ENCODE measurements at places on chromosomes 7 and 10.

- DNase-seq, result no peak
Observed at GRCh38 chr10:60230892-60231291, 158.8 kb downstream of the ANK3 start.

DNA sequence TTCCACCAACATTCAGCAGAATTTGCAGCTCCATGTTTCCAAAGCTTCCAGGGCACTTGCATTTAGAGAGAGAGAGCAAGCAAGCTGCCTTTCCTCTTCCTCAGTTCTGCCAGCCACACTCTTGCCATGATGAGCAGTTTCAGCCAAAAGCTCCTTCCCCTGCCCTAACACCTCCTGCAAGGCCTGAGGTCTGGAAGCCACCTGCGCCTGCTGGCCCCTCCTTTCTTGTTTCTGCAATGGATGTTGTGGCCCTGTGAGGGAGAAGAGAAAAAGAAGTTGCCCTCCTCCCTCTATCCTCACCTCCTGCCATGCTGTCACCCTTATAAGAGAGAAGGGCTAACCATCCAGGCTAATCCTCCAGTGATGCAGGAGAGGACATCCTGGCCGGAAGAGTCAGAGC, 48.7 kb downstream of the IKZF1 start:
- no peak for DNase-seq

GRCh38 chr7:144820552-144820951, 15.3 kb downstream of the TPK1 start:
- no peak for DNase-seq

DNA sequence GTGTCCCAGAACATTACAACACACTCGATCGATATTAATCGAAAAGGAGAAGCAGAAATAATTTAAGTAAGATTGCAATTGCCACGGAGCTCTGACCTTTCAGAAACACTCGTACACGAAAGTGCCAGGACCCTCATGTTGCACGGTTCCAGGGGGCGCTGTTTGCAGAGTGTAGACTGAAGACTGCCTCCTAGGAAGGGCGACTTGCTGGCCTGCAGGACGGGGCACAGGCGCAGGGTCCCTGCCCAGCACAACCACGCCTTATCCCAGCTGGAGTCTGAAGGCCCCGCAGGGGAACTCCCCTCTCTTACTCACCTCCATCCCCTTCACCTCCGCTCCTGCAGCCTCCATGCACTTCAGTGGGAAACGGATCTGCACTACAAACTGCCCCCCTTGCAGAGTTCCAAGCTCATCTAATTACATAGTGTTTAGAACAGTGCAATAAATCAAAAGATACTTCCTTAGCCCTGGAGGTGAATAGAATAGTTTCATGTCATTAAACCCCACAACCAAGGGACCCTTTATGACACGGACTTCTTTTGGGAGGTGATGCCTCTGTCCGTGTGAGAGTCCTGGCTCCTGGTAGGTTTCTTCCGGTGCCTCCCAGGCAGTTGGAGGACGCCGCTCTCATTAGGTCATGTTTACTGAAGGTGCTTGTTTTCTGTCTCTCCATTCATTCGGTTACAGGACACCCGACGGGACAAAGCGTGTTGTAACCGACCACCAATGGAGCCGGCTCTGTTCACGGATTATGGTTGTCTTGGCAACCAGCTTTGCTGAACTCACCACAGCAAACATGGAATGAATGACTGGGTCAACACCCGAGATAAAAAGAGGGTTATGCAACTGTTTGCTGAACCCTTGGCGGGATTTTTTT, 262.2 kb downstream of the BAMBI start:
- peak; percentile 21 for DNase-seq

DNA sequence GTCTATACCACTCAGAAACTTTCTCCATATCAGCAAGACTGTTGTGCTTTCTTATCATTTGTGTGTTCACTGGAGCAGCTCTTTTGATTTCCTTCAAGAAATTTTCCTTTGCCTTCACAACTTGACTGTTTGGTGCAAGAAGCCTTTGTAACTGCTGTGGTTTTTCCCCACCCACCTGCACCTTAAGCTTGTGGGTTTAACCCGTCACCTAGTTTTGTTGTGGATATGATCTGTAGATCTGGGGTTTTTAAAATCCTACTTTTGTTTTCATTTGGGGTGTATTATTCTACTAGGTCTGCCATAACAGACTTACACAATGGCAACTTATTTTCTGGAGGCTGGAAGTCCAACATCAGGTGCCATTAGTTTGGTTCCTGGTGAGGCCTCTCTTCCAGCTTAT, 30.5 kb upstream of the CHST3 start:
- DNase-seq, result no peak

DNA sequence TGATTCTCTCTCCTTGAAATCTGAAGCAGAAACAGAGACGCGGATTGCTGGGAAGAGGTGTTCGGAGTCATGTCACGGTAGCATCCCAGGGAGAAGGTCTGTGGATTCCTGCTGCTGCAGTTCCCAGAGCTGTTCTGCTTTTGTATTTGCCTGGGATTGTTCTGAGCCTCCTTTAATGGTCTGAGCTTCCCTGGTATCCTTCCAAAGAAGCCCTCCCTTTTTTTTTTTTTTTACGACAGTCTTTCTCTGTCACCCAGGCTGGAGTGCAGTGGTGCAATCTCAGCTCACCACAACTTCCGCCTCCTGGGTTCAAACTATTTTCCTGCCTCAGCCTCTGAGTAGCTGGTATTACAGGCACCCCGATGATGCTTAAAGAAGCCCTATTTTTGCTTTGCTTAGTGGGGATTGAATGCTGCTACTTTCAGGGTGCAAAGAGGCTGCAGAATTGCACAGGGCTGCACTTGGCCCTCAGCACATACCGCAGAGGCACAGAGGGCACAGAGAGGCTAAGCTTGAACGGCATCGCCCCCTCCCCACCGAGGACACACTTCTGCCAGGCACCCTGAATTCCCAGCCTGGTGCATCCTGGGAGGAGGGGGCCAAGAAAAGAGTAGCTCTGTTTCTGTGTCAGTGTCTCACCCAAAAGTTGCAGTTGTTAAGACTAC, 208.6 kb upstream of the GALNT17 start:
- no peak for DNase-seq

DNA sequence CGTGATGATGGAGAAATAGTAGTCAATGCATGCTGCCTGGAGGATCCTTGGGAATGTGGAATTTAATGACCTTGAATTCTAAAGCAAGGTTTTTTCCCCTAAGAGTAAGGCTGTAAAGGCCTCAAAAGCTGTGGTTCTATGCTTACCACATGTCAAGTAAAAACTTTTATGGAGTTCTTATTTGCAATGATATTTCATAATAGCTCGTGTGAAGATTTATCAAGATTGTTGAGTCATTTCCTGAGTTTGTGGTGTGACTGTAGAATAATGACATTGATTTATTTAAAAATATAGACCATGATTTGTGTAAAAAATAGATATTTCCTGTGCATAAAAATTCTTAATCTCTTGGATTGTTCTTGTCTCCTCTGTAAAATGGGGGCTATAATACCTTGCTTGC, 67.5 kb upstream of the SORCS1 start:
- no peak for DNase-seq

- no peak for DNase-seq
Observed at GRCh38 chr7:143003393-143004051, 23.4 kb downstream of the OR9A2 start.

- no peak for DNase-seq
Observed at GRCh38 chr7:132613737-132614136, 37.5 kb upstream of the PLXNA4 start.

- DNase-seq, result peak; percentile 61
Observed at GRCh38 chr7:34133983-34134782, 228.8 kb downstream of the BMPER start.

GRCh38 chr7:40921589-40922315, 781.1 kb downstream of the INHBA start:
- no peak for DNase-seq

DNA sequence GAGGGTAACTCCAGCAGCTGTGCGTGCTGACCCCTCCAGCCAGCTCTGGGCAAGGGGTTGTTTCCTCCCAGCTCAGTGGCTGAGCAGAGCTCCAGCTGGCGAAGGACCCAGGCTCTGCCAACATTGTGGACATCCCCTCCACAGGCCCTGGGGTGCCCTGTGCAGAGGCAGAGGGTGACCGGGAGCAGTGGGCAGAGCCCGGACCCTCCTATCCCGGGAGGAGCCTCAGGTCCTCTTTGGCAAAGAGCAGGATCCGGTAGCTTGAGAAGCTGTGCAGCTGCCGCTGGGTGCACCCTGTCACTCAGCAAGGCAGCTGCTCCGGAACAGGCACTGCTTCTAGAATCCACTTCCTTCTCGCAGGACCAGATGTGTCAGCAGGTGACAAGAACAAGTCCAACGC, 175.9 kb downstream of the EBF3 start:
- no peak for DNase-seq

DNA sequence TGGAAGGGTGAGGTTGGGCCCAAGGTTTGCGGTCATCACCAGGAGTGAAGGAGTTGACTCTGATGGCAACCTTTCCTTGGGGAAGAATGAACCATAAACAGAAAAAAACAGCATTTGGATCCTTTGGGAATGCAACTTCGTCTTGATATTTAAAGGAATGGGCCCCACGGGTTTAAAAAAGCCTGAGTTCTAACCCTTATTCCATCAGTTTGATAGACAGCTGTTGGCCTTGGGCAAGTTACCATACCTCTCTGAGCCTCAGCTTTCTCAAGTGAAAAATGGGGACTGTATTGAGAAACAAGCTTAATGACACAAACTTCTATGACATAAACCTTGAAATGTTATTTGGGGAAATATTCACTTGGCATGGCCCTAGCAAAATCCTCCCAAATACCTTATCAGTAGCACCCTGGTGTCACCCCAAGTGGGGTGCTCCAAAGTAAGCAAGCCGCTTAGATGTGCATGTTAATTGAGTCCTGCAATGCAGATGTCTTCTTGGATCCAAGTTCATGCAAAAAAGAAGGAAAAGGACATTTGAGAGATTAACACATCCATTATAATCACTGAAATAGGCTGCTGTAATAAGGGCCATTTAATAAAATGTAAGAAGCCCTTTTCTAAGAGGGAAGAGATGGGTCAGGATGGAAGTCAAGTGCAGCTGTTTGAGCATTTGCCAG, 13.8 kb downstream of the MXI1 start:
- DNase-seq, result no peak

Measured in GM04504 (cell line).